ENCODE measurements at places on chromosomes 3 and 15.

DNA sequence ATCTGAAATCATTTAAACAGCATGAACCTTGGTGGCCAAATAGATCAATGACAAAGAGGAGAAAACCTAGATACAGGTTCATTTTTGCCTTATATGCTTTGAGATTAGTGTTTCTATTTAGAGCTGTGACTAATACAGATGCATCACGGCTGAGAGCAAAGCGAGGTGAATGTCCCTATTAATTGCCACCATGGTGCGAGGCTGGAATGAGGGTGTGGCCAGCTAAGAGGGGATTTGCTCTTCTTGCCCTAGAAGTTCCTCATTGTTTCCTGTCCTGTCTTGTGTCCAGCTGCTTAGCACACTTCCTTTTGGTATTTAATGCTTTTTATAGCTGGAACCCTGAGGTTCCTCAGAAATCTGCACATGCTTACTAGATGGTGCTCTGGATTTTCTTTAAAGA lies 339.1 kb upstream of the RGMA start:
- H3K4me3 ChIP-seq = no peak overlapping the region
- H3K36me3 ChIP-seq = no peaks in the 10 kb centered on the region
- H3K27me3 ChIP-seq = no peaks in the 10 kb centered on the region
- no peak for DNase-seq
- peak overlapping the region; percentile 69 for H3K27ac ChIP-seq

- H3K4me1 ChIP-seq = peaks cover 46% of the 10 kb centered on the region
- H3K27ac ChIP-seq = no peak overlapping the region
- H3K27me3 ChIP-seq = no peaks in the 10 kb centered on the region
- H3K4me3 ChIP-seq = no peak overlapping the region
- DNase-seq = no peak
Observed at GRCh38 chr15:74387141-74387541, 19.7 kb upstream of the CYP11A1 start.

- H3K36me3 ChIP-seq = no peaks in the 10 kb centered on the region
- no peak overlapping the region for H3K4me3 ChIP-seq
- no peak overlapping the region for H3K27ac ChIP-seq
- H3K27me3 ChIP-seq = no peaks in the 10 kb centered on the region
- no peak for DNase-seq
Observed at GRCh38 chr3:146128939-146129338, 32.0 kb downstream of the PLOD2 start.

DNA sequence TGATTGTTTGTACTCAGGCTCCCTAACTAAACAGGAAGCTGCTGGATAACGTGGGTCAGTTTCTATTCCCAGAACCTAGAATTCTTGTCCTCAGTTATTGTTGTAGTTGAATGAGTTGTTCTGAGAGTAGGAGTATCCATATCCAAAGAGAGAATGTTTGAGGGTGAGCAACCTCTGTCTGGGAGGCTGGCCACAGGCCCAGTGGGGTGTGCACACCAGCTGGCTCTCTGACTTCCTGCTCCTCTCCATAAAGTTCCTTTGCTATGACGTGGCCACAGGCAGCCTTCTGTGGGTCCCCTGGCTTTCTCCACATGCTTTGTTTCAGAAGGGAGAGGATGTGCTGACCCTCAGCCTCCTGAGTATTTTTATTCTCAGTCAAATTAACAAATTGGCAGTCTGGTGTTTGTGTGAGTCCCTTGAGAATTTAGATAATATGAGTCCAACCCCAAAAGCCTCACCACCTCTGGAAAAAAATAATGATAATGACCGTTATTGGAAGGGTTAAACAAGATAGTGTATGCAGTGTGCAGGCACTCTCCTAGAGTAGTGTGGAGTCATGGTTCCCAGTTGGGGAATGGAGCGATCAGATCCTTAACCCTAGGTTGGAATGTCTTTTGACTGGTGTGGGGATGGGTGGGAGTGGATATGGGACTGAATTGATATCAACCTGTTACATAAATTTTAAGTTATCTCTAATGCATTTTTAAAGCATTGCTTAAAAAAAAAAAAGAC lies 47.6 kb upstream of the MED12L start:
- no peaks in the 10 kb centered on the region for H3K36me3 ChIP-seq
- H3K4me1 ChIP-seq = no peaks in the 10 kb centered on the region
- H3K4me3 ChIP-seq = no peak overlapping the region
- H3K27me3 ChIP-seq = no peaks in the 10 kb centered on the region

GRCh38 chr3:140898340-140899180 lies 43.1 kb upstream of the SLC25A36 start:
- H3K4me3 ChIP-seq = no peak overlapping the region
- DNase-seq = no peak
- H3K27ac ChIP-seq = no peak overlapping the region
- H3K4me1 ChIP-seq = no peaks in the 10 kb centered on the region
- peaks cover 18% of the 10 kb centered on the region for H3K27me3 ChIP-seq

DNA sequence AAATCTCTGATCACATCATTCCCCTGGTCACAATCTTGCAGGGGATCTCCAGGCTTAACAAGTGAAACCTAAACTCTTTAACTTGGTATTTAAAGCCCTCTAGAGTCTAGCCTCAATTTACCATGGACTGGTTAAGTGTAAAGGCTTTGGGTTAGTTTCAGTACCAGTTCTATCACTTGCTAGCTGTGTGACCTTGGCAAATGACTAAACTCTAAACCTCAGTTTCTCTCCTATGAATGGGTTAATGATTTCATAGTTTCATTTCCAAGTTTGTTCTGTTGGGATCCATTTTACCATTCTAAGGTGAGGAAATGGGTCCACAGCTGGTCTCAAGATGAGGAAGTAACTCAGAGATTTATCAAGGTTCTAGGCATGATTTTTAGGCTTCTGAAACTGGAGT lies 38.8 kb upstream of the TIMP4 start:
- no peaks in the 10 kb centered on the region for H3K27me3 ChIP-seq
- H3K27ac ChIP-seq = no peak overlapping the region
- peaks cover 16% of the 10 kb centered on the region for H3K4me1 ChIP-seq
- no peak for DNase-seq
- H3K36me3 ChIP-seq = no peaks in the 10 kb centered on the region
- H3K4me3 ChIP-seq = no peak overlapping the region

All from esophagus squamous epithelium (tissue), 5 donors.